Effector memory CD8-positive, alpha-beta T cell (primary cell): ENCODE measurements at places on chromosomes 16 and 17.

- no peak for DNase-seq
These were observed 153.6 kb downstream of the KATNIP start for GRCh38 chr16:27703545-27703944.

- no peak for DNase-seq
These were observed 15.4 kb downstream of the ARL2BP start for GRCh38 chr16:57260294-57260929.

DNA sequence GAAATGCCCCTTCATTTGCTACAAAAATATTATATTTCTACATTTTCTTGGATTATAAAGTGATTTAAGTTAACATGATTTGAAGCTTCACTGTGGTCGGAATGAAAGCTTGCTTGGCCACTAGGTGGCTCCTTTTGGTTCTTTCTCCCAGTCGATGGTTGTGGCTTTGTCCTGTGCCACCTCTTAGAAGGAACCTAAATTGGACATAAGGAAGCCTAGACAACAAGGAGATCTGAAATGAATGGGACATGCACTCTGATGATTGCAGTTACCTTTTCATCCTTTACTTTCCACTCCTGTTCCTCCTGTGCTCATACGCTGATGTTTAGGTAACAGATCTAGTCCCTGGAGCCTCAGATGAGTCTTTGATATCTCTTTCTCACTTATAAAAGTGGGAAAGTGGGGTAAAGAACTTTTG lies 39.2 kb downstream of the FTO start:
- no peak for DNase-seq

- DNase-seq = peak; percentile 64
These were observed 178.3 kb downstream of the PRKCB start for GRCh38 chr16:24013864-24014645.

DNA sequence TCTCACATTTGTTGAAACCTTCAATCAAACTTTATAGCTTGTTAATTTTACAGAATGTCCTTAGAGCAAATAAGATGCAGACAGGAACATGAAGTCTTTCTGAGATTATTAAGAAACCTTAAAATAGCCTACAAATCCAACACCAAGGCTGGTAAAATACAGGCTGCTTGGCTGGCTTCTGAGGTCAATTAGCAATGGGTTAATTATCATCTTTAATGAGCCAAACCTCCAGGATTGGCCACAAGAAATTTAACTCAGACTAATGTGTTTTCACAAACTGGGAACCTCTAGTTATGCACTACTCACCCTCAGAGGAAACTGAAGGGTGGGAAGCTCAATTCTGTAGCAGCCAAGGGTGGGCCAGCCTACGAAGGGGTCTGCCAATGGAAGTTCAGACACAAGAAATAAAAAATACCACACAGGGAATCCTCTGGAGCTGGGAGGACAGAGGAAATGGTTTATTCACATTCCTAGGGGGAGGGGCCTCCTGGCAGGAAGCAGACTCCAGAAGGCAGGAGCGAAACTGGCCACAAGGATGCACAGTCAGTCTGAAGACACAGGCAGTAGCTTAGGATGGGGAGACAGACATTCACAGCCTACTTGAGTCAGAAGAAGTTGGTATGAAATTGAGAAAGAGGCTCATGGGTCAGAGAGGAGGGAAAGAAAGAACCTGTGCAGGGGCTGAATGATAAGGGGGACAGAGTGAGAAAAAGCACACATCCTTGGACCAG lies 36.1 kb downstream of the HIC1 start:
- no peak for DNase-seq

DNA sequence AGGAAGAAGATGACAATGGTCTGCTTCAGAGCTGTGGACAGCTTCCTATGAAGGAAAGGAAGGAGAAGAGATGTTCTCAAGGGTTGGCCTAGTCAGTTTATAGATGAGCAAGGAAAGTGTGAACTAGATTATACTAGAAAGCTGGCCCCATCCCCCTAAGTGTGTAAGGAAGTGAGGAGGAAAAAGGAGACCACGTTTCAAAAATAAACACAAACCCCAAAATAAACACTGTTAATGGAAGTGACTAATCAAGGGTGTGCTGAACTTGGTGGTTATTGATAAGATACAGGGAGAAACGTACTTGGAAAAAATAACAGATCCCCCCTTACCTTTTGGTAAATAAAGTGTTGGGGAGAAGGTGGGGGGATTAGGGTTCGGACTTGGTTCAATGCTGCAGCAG lies 267.1 kb downstream of the SOX9 start:
- no peak for DNase-seq

DNA sequence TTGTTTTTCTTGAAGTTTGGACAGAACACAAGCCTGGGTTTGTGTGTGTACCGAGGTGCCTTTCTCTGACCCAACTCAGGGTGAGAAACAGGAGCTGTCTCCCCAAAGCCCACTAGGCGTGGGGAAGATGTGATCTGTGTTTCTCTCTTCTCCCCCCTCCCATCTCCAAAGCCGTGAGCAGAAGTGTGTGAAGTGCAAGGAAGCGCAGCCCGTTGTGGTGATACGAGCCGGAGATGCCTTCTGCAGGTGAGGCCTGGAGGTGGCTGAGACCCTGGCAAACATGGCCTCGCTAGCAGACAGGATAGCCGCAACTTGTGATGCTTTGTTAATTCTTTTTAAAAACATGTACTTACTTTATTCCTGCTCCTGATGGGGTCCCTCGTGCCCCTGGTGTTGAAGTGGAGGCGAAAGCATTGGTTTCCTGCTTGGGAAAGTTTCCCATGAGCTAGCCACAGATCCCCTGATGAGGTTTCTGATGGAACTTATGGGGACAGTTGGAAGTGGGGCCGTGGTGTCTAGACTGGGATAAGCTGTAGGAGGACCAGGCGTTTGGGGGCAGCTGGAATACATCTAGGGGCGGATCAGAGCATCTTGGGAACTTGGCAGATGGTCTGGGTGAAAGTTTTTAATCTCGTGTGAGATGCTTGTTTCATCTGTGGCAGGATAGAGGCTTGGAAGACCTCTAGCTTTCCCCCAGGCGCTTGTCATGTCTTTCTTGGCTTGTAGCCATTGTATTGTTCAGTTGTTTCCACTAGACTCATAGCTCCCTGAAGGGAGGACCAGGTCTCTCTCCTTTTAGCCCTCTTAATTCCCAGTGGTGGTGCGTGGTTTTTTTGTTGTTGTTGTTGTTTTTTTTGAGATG lies 893 bp downstream of the CTU2 start:
- no peak for DNase-seq

DNA sequence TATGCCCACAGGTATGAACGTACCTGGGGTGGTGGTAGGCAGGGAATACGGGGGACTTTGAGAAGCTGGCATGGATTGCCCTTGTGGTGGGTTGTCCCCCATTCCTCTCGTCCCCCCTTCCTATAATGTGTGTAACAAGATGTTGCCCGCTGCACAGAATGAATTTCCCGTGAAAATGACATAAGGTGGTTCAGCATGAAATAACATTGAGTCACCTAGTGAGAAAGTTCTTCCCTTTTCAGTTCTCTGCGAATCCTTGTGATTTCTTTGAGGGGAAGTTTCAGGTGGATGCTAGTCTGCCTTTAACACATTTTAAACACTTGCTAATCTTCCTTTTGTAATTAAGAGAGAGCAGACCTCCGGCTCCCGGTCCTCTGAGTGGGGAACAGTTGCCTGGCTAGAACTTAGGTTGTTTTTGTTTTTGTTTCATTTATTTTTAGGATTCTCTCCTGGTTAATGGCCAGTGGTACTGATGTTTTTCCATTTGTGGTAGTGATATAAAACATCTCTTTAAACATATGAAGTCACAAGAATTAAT lies 58.9 kb downstream of the RAP1GAP2 start:
- DNase-seq = no peak

GRCh38 chr17:8253801-8254200 lies 4.7 kb downstream of the PFAS start:
- DNase-seq = no peak
